Hair follicular keratinocyte (primary cell): ENCODE measurements at places on chromosomes 2 and 18. TPM values are rescaled to one million over a fixed set of nuclear protein-coding genes. Genes with fewer than 3 reads are reported as not detected.

Gene MC2R
- not detected in 2 replicates for total RNA-seq

Gene CLK1
- total RNA-seq = 21.7 and 21.9 TPM in 2 replicates

Gene ERICH2
- total RNA-seq = 0.55 and 1.4 TPM in 2 replicates

Gene C1GALT1C1L
- total RNA-seq = 0.08 TPM in 1 of 2 replicates, not detected in the other
